ENCODE measurements at places on chromosomes 2 and 18.

GRCh38 chr2:213627054-213627710, 342.9 kb downstream of the SPAG16 start:
- H3K4me1 ChIP-seq: no peaks in the 10 kb centered on the region
- no peaks in the 10 kb centered on the region for H3K27me3 ChIP-seq

DNA sequence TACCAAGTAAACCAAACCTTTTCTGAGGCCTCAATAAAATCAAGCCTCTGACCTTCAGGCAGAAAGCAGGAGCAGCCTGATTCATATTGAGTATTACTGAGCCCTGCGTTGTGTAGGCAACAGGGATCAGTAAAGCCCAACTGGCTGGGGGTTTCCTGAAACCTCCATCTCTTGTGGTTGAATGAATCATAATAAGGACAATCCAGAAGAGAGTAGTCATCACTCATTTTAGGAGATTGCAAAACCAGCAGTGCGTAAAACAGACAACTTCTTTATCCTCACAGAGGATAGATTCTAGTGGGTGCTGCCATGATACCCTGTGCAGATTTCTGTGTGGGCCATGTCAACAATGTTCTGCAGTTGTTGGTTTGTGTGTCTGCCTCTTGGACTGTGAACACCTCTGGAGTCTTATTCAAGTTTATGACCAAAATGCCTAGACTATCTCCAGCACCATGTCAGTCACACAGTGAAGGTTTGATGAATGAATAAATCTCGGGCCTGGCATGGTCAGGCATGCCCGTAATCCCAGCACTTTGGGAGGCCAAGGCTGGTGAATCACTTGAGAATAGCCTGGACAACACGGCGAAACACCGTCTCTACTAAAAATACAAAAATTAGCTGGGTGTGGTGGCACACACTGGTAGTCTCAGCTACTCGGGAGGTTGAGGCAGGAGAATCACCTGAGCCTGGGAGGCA, 51.8 kb upstream of the RAB27B start:
- no peak overlapping the region for H3K27ac ChIP-seq
- H3K36me3 ChIP-seq: no peaks in the 10 kb centered on the region
- DNase-seq: no peak
- H3K4me3 ChIP-seq: no peak overlapping the region

- H3K27ac ChIP-seq: no peak overlapping the region
- H3K36me3 ChIP-seq: no peaks in the 10 kb centered on the region
- no peaks in the 10 kb centered on the region for H3K4me1 ChIP-seq
- DNase-seq: no peak
- no peaks in the 10 kb centered on the region for H3K27me3 ChIP-seq
Measured at GRCh38 chr18:10660179-10660884, 134.5 kb downstream of the NAPG start.

- H3K27ac ChIP-seq: no peak overlapping the region
- no peaks in the 10 kb centered on the region for H3K27me3 ChIP-seq
- H3K4me3 ChIP-seq: no peak overlapping the region
- H3K36me3 ChIP-seq: no peaks in the 10 kb centered on the region
- H3K4me1 ChIP-seq: no peaks in the 10 kb centered on the region
Measured at GRCh38 chr2:65960953-65961352, 474.0 kb upstream of the MEIS1 start.

DNA sequence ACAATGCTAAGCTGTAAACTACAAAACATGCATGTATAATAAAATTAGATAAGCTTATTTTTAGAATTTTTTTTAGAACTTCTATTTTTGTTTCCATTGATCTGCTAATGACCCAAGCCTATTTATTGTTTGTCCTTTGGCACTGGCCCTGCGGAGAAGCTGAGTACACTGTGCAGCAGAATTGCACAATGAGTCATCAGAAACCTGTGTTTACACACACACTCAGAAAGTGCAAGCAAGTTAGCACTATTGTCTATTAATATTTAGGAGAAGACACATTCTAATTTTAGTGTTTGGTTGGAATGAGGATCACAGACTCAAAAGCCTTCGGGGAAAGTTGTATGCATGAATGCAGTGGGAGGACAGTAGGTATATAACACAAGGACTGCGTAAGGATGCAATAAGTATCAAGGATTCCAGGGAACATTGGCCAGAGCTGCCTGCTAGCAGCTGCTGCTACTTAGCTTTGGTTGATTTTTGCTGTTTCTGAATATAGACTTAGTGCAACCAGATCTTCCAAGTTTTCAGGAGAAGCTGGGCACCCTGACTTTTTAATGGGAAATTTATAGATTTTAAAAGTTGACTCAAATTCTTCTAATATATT, 128.2 kb downstream of the KCNH7 start:
- H3K36me3 ChIP-seq: no peaks in the 10 kb centered on the region
- H3K4me3 ChIP-seq: no peak overlapping the region
- no peak for DNase-seq
- no peaks in the 10 kb centered on the region for H3K4me1 ChIP-seq
- no peaks in the 10 kb centered on the region for H3K27me3 ChIP-seq

DNA sequence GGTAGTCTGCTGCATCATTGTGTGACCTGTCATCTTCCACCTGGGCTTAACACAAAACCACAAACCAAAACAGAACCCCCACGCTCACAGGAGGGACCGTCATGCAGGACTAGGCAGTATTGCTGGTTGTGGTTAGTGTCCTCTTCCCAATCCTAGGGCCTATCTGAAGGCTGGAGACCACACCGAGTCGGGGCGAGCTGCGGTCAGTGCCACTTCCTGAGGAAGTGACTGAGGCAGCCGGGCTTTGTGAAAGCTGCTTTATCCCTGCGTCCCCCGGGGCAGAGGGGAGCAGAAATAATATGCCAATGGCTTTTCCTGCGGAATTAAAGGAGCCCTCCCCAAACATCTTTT, 22.9 kb downstream of the ZNF532 start:
- H3K36me3 ChIP-seq: no peaks in the 10 kb centered on the region
- no peak overlapping the region for H3K27ac ChIP-seq
- H3K4me1 ChIP-seq: no peaks in the 10 kb centered on the region

DNA sequence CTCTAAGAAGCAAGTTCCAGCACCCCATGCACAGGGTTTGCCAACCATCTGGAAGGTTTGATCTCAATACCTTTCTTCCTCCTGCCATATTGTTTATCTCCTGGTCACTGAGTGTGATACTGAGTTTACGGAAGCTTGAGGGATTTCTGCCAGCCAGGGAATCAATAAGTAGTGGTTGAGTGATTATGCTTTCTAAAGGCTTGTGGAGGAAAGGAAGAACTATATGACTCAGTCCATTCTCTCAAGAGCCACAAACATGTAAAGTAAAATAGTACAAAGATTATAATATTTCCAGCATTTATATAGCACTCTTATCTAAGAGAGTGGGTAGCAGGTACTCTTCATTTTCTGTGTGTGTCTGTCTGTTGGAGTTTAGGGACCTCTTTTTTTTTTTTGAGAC, 49.2 kb downstream of the SLC4A3 start:
- H3K4me3 ChIP-seq: no peak overlapping the region
- H3K27me3 ChIP-seq: peaks cover 3% of the 10 kb centered on the region
- H3K4me1 ChIP-seq: no peaks in the 10 kb centered on the region
- no peak overlapping the region for H3K27ac ChIP-seq
- no peak for DNase-seq
- no peaks in the 10 kb centered on the region for H3K36me3 ChIP-seq

DNA sequence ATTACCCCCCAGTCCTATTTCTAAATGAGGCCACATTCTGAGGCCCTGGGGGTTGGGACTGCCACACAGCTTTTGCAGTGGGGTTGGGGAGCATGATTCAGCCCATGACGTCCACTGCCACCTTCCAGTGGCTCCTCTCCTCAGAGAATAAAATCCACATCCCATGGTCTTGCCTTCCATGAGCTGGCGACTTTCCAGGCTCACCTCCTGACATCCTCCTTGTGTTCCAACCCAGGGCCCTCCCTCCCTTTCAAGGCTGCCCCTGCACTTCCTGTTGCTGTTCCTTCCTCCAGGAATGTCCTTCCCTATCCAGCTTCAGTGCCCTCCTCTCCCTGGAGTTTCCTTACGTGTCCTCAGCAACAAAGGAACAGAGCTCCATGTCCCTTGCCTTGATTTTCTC, 187.3 kb upstream of the ID2 start:
- no peaks in the 10 kb centered on the region for H3K36me3 ChIP-seq
- H3K27me3 ChIP-seq: no peaks in the 10 kb centered on the region
- DNase-seq: no peak
- no peak overlapping the region for H3K27ac ChIP-seq
- H3K4me1 ChIP-seq: peaks cover 2% of the 10 kb centered on the region
- H3K4me3 ChIP-seq: no peak overlapping the region

DNA sequence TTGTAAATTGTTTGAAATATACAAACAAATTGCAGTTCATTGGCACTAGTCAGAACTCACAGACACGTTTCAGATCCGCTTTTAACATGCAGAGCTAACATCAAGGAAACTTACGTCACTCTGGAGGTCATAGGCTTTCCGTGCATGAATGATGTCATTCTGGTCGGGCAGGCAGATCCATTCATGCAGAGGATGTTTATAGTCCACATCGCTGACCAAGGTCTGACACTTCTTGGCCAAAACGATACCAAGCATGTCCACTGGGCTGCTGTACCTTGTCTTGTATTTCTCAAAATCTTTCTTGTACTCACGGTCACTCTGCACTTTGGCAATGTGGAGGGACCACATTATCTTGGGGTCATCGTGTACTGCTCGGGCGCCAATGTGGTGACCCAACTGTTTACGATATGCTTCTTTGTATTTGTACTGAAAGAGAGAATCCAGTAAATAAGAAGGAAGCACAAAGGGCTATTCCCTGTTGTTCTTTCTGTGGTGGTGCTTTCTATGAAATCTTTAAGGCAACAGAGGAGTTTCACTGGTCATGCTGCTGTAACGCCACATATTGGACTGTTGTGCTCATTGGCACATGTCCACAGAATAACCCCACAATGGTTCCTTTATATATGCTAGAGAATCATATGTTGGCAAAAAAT, 114.8 kb downstream of the NEB start:
- no peaks in the 10 kb centered on the region for H3K36me3 ChIP-seq
- DNase-seq: no peak
- H3K27me3 ChIP-seq: no peaks in the 10 kb centered on the region
- no peak overlapping the region for H3K4me3 ChIP-seq
- H3K27ac ChIP-seq: no peak overlapping the region

DNA sequence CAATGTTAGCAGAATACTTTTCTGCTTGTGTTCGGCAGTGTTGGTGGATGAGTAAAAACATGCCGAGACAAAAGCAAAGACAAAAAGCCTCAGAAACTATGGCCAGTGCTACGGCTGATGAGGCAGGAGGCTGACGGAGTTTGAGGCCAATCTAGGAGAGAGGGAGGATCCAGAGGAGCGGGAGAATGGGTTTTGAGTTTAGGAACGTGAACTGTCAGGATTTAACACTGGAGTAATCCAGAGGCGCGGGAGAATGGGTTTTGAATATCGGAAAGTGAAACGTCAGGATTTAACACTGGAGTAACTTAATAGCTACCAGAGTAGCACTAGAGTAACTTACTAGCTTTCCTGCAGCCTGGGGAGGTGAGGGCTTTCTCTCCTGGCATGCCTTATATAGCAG, 37.4 kb downstream of the LYPD6B start:
- DNase-seq: no peak
- H3K27me3 ChIP-seq: no peaks in the 10 kb centered on the region
- no peaks in the 10 kb centered on the region for H3K4me1 ChIP-seq
- no peak overlapping the region for H3K4me3 ChIP-seq

All from naive thymus-derived CD4-positive, alpha-beta T cell (primary cell).